ENCODE measurements at places on chromosomes 11 and 22. TPM values are rescaled to one million over a fixed set of nuclear protein-coding genes. Genes with fewer than 3 reads are reported as not detected.

DNA sequence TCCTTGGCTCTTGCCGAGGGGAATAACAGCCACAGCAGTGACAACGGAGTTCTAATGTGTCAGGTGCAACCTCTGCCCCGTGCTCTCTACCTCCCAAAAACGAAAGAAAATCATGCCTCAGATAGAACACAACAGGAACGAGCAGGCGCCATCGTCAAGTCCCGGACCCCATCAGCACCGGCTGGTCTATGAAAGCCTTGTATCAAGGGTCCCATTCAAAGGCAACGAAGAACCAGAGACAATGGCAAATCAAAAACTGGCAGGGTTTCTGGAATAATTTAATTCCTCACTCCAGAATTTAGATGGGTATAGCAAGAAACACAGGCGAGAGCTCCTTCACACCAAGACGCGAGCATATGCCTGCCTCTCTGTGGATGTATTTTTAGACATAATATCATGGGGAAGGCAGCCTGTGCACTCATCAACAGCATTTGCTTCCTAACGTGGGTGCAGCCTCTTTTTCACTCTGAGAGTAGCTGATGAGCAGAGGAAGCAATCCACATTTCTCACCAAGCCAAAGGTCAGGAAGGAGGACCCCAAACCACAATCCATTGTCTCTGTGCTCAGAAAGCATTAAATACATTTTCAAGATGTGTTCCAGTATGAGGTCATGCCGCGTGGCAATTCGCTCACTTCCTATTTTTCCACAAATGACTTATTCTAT is 193.4 kb upstream of the BLID start:
- DNase-seq: no peak

GRCh38 chr22:40511604-40512003 is 124.9 kb downstream of the MRTFA start:
- no peak for DNase-seq

DNA sequence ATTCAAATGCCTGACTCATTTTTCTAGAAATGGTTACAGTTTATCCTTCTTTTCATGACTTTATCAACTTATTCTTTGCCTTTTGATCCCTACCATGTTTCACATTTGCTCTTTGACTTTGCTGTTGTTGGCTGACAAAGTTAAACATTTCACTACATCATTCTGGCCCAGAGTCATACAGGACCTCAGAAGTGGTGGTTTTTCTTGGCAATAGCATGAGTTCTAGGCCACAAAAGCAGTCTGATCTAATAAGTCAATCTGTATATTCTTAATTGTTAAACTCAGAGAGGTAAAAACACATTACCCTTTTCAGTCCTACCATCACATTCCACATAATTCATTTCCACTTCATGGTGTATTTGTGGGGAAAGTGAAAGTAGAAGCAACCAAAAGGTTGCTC is 763.2 kb upstream of the TENM4 start:
- no peak for DNase-seq

- DNase-seq: peak; percentile 61
These were observed 3.2 kb downstream of the CENPM start for GRCh38 chr22:41943661-41944209.

- no peak for DNase-seq
These were observed 28.8 kb downstream of the TBC1D22A start for GRCh38 chr22:46791201-46791731.

DNA sequence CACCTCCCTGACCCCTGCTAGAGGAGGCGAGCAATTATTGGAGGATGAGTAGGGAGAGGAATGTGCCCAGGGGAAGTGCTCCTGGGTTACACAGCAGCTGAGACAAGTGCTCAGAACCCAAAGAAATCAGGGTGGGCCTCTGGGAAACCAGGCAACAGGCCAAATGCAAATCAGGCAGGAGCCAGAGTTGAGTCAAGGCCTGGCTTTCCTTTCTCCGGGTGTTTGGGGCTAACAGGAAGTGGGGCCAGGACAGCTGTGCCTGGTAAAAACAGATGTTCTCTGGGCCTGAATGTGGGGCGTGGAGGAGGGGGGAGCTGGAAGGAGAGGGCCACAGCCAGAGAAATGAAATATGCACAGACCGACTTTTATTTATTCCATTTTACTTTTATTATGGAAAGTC is 22.0 kb downstream of the MFNG start:
- no peak for DNase-seq

GRCh38 chr11:100675115-100675650 is 11.9 kb upstream of the ARHGAP42 start:
- no peak for DNase-seq

Gene RTN4RL2
- 16.1 TPM for total RNA-seq

Gene CPT1B
- 5.5 TPM for total RNA-seq

Gene OR2D2
- total RNA-seq: 0.24 TPM

Gene UBQLNL
- 0.35 TPM for total RNA-seq

Gene SYT7
- total RNA-seq: 7.0 TPM

Gene PKNOX2
- 0.83 TPM for total RNA-seq

Gene RAB39A
- 26.3 TPM for total RNA-seq

Gene BTG4
- total RNA-seq: 0.31 TPM
